Ovary (tissue), 10 donors: ENCODE measurements at places on chromosomes 2 and 18. TPM values are rescaled to one million over a fixed set of nuclear protein-coding genes. Genes with fewer than 3 reads are reported as not detected.

GRCh38 chr18:58570360-58571064 lies 58.4 kb downstream of the ALPK2 start:
- DNase-seq: no peak
- H3K4me1 ChIP-seq: no peaks in the 10 kb centered on the region
- H3K36me3 ChIP-seq: no peaks in the 10 kb centered on the region
- H3K27me3 ChIP-seq: no peaks in the 10 kb centered on the region

GRCh38 chr18:13447621-13448334 lies 229.2 kb downstream of the LDLRAD4 start:
- DNase-seq: no peak
- H3K36me3 ChIP-seq: no peaks in the 10 kb centered on the region
- no peaks in the 10 kb centered on the region for H3K27me3 ChIP-seq

CTAGE1 gene
- not detected for total RNA-seq

- no peaks in the 10 kb centered on the region for H3K36me3 ChIP-seq
- no peak overlapping the region for H3K4me3 ChIP-seq
- H3K4me1 ChIP-seq: no peaks in the 10 kb centered on the region
- H3K27ac ChIP-seq: no peak overlapping the region
- H3K27me3 ChIP-seq: no peaks in the 10 kb centered on the region
Measured at GRCh38 chr2:167404627-167405284, 516.5 kb downstream of the XIRP2 start.

C2orf74 gene
- total RNA-seq: 15.6 TPM

NLRC4 gene
- total RNA-seq: 0.38 TPM

SERPINB13 gene
- 0.46 TPM for total RNA-seq

DNA sequence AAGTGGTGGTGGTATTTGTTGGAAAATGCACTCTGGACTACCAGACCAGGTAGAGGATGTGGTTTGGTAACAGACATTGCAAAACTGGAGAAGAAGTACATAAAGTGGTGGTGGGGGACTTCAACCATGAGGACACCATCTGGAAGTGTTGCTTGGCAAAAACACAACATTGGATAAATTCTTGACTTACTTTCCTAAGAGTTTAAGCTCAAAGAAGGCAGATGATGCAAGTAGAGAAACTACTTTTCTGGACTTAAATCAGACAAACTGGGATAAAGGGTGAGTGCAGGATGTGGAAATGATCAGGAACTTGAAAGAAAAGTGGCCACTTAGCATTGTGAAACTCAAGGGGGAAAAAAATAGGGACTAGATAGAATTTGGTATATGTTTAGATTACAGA lies 487.4 kb downstream of the ZEB2 start:
- H3K27ac ChIP-seq: no peak overlapping the region
- H3K36me3 ChIP-seq: no peaks in the 10 kb centered on the region
- H3K4me3 ChIP-seq: no peak overlapping the region
- DNase-seq: no peak
- H3K27me3 ChIP-seq: no peaks in the 10 kb centered on the region
- no peaks in the 10 kb centered on the region for H3K4me1 ChIP-seq

GRCh38 chr2:121596221-121597080 lies 52.8 kb downstream of the CLASP1 start:
- peaks cover 5% of the 10 kb centered on the region for H3K4me1 ChIP-seq
- H3K36me3 ChIP-seq: no peaks in the 10 kb centered on the region
- no peak for DNase-seq
- H3K27ac ChIP-seq: peak overlapping the region; percentile 6
- H3K27me3 ChIP-seq: no peaks in the 10 kb centered on the region

REG3G gene
- total RNA-seq: not detected

DSG1 gene
- total RNA-seq: not detected

DNA sequence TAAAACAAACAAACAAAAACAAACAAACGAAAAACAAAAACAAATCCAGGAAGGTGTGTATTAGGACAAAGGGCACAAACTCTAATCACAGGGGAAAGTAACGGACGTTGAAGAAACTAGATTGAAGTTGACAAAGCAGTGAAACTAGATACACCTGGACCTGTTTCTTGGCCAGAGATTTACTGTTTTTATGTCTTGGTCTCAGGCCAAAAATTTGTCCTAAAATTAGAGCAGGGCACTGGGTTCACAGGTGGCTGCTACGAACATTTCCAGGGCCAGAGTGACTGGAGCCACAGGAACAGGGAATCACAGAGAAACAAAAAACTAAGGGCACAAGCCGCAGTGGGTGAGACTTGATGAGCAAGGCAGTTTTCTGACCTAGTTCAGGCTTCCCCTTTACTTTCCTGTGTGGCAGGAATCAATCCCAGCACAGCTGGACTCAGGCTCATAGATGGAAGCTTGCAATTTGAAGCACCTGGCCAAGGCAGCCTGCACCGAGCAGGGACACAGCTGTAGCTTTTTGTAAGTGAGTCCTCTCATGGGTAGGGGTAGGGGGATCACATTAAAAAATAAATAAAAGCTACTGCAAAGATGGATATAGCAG lies 329.4 kb downstream of the DLGAP1 start:
- H3K4me3 ChIP-seq: no peak overlapping the region
- no peaks in the 10 kb centered on the region for H3K36me3 ChIP-seq
- no peak for DNase-seq
- no peaks in the 10 kb centered on the region for H3K27me3 ChIP-seq

GRCh38 chr2:44016282-44016681 lies 20.5 kb upstream of the LRPPRC start:
- H3K27ac ChIP-seq: no peak overlapping the region
- no peaks in the 10 kb centered on the region for H3K27me3 ChIP-seq
- H3K4me3 ChIP-seq: no peak overlapping the region
- H3K4me1 ChIP-seq: no peaks in the 10 kb centered on the region

- H3K27me3 ChIP-seq: no peaks in the 10 kb centered on the region
- no peak for DNase-seq
- H3K36me3 ChIP-seq: no peaks in the 10 kb centered on the region
- H3K27ac ChIP-seq: no peak overlapping the region
- no peaks in the 10 kb centered on the region for H3K4me1 ChIP-seq
- no peak overlapping the region for H3K4me3 ChIP-seq
Measured at GRCh38 chr2:38064801-38065501, 11.0 kb downstream of the CYP1B1 start.

DNA sequence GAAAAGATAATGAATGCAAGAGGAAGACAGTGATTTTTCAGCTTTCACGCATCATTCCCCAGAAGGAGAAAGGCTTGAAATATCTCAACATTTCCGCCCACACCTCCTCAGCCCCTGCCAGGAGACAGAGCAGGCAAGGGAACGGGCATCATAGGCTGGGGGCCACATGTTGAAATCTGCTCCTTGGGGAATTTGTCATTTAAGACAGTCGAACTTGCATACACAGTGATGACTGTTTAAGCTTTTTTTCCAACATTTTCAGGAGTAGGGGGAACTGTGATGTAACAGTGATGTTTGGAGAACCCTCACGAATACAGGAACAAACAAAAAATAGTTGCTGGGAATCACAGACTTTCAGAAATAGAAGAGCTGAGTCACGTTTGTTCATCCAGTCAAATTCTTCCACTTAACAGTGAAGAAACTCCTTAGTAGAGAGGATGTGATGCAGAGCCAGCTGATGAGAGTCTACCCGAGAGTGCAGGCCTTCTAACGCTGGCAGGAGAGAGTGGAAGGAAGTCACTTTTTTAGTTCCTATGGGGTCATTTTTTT lies 266.8 kb downstream of the ALPK2 start:
- no peaks in the 10 kb centered on the region for H3K36me3 ChIP-seq
- peaks cover 3% of the 10 kb centered on the region for H3K4me1 ChIP-seq
- no peaks in the 10 kb centered on the region for H3K27me3 ChIP-seq
- H3K4me3 ChIP-seq: no peak overlapping the region

DNA sequence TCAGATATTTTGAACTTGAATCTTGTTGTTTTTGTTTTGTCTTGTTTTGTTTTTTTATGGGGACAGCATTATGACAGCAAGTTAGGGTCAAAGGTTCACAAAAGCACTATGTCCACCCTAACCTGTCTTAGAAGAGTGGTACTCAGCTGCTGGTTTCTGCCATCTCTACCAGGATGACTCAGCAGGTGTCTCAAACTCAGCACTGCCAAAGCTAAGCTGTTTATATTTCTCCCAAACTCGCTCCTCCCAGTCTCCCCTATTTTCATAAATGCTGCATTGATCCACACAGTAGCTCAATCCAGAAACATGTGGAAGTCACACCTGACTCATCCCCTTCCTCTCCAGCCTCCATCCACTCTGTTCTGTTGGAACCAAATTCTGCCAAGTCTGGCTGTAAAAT lies 134.9 kb downstream of the ZBTB7C start:
- no peak overlapping the region for H3K4me3 ChIP-seq
- H3K36me3 ChIP-seq: no peaks in the 10 kb centered on the region
- no peaks in the 10 kb centered on the region for H3K4me1 ChIP-seq

PROKR1 gene
- total RNA-seq: not detected
